ENCODE measurements at places on chromosomes 11 and 22.
A peak's percentile ranks its signal among the peaks of the same experiment; 100 is the strongest.

GRCh38 chr11:130049328-130049771 is 20.3 kb upstream of the APLP2 start:
- no peak for DNase-seq

GRCh38 chr22:17281026-17281425 is 61.8 kb upstream of the ADA2 start:
- DNase-seq, result no peak

GRCh38 chr11:31645747-31646146 is 136.2 kb downstream of the ELP4 start:
- DNase-seq, result peak; percentile 6

DNA sequence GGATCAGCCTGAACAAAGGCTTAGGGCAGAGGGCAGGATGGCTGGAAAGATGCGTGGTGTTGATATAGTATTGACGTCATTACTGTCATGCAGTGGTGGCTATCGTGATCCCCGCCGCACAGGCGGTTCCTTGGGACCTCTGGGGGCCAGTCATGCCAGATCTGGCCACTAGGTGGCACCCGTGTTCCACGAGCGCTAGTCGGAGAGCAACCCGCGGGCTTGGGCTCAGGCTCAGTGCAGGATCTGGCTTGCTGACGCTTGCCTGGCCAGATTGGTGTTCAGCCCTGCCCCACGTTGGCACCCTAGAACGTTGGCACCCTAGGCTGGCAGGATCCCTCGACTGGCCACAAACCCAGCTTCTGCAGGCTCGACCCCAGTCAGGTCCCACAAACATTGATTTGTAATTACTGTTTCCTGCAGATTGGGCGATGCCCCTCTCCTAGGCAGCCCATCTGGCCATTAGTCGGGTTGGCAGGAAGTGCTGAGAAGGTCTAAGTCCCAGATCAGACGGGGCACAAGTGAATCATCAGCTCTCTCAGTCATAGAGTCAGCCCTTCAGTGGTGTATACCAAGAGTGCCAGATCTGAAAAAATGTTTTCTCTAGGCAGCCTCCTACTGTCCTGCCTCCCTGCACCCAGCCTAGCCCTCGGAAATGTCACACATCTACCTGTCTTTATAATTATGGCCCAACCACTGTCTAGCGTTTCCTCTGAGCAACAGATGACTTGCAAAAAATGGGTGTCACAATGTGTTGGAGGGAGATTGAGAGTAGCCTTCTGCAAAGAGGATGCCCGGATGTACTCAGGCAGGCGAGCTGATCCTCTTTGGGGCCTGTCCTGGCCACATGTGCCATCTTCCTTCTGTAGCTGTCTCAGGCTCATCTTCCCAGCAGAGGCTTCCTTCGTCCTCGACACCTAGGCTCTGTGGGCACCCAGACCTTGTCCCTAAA is 315.3 kb downstream of the TMEM135 start:
- peak; percentile 25 for DNase-seq

DNA sequence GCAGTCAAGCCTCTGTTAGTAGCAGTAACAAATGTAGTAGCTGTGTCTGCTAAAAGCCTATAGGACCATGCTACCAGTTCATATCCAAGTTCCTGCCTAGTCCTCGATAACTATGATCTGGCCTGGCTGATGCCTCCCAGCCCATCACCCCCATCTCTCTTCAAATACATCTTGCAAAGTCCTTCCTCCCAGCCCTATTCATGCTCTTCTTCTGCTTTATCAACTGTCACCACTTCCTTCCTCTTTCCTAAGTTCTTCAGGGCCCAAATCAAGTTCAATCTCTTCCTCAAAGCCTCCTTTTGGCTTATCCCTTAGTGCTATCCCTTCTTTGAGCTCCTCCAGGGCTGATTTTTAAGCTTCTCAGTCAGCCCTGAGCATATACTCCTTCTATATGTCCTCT is 150.9 kb upstream of the THY1 start:
- DNase-seq, result no peak

DNA sequence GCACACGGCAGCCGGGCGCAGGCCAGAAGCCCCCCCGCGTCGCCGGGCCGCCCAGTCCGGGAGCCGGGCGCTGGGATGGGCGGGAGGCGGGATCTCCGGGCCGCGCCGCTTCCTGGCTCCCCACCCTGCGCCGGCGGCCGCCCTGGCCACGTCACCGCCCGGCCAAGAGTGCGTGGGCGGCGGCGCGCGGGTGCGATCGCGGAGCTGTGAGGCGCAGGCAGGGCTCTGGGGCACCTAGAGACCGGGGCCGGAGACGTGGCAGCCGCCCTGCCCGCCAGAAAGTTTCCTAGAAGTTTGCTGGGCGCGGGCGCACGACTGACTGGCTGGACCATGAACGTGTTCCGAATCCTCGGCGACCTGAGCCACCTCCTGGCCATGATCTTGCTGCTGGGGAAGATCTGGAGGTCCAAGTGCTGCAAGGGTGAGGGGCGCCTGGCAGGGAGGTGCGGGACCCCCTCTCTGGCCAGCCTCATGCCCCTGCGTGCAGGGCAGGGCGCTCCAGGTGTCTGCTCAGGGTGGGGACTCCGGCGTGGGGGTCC is at the start of gene KDELR3:
KDELR3 (plus strand) TSS at position 193 of the 539 bp plus-strand sequence; CDS start at position 331, 138 bp downstream.
- DNase-seq, result no peak

GRCh38 chr11:20068691-20069090 is 91.6 kb downstream of the DBX1 start:
- no peak for DNase-seq

DNA sequence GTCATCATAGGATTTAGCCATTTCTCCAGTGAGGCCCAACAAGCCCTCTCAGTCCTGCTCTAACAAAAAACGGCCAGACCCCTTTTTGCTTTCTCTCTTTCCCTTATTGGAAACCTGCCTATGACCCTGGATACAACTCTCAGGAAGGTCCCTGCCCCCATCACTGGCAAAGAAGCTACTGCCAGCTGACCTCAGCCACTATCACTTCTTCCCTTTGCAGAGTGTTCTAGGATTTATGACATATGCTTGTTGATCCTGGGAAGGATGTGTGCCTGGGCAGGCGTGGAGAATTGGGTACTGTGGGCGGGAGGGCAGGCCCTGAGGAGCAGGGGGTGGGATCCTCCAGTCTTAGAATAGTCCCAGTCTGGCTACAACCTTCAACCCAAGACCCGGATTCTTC is 7.5 kb downstream of the PGAP2 start:
- no peak for DNase-seq

GRCh38 chr11:62854013-62854824 is 14.8 kb upstream of the WDR74 start:
- DNase-seq, result no peak

- DNase-seq, result no peak
These were observed 527.9 kb upstream of the B3GAT1 start for GRCh38 chr11:134939905-134940304.

- DNase-seq, result no peak
These were observed 104.7 kb downstream of the KIAA1671 start for GRCh38 chr22:25057013-25057881.

DNA sequence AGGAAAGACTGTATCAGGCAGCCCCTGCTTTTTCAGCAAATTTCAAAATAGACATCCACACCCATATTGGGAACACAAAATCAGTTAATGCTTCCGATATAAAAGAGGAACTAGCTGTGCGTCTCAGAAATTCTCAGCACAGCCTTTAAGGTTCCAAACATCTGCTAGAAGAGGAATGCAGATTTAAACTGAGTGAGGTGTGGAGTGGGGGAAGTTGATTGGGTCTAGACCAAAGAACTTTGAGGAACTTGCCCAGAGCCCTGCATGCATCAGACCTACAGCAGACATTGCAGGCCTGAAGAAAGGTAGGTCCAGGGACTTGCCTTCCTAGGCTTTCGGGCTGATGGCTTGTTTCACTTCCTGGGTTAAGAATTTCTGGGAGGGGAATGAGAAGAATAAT is at the start of gene MS4A4A:
MS4A4A (plus strand) TSS at position 255 of the 400 bp plus-strand sequence; CDS start at position 265, 10 bp downstream.
- DNase-seq, result no peak

GRCh38 chr11:116224889-116225200 is 547.9 kb downstream of the BUD13 start:
- no peak for DNase-seq

DNA sequence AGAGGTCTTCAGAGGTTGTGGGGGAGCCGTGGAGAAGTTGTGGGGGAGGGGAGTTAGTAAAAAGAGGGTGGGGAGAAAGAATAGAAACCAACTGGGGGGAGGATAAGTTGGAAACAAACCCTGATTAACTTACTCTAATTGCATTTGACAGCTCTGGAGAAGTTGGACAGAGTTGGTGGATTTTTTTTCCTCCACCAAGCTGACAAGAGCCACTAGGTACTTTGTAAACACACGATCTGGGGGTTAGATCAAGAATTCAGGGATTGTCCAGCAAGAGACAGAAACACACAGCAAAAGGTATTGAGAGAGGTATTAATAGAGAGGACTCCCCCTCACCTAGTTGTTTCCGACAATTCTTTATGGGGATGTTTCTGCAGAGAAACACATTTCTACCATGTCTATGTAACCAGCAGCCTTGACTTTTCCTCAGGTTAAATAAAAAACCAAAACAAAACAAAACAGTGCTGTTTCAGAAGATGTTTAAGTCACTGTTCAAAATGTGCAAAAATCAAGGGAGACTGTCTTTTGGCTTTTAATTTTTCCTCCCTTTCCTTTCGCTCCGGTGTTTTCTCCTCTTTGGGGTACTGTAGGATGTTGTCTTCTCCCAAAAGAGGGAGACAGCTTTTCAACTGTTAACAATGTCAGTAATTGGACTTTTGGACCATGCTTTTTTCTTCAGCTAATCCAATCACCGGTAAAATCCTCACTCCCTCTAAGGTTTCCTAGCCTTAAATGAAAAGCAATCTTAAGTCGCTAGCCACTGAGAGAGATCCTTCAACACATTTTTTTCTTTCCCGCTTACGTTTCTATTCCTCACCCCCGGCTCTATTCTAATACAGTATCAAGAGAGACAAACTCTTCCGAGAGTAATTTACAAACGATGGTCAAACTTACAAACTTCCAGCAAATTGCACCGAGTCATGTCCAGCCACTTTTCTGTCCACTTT is 708 bp downstream of the MAML2 start:
- no peak for DNase-seq

GRCh38 chr11:134554106-134554505 is 142.1 kb upstream of the B3GAT1 start:
- DNase-seq, result no peak

- DNase-seq, result no peak
These were observed 65.5 kb downstream of the RPUSD4 start for GRCh38 chr11:126145954-126146353.

- DNase-seq, result no peak
These were observed 2.3 kb downstream of the CHKA start for GRCh38 chr11:68118706-68119448.

- no peak for DNase-seq
These were observed 9.6 kb upstream of the MOB2 start for GRCh38 chr11:1496091-1496760.

GRCh38 chr11:22454461-22455090 is 116.4 kb downstream of the SLC17A6 start:
- no peak for DNase-seq

DNA sequence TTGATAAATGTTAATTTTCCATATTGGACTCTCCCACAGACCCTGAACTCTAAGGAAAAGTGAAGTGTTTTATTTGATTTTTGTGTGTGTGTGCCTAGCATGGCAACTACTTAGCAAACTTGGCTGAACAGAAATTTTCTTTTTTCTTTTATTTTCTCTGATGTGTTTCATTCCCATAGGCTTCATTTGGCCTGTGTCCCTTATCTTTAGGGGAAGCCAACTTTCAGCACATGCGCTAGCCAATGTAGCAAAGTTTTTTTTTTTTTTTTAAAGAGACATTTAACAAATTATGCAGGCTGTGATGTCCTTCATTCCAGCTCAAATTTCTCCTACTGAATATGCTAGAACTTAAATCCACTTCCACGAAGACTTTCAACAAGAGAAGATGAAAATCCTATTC is 14.2 kb downstream of the TCF20 start:
- DNase-seq, result no peak

DNA sequence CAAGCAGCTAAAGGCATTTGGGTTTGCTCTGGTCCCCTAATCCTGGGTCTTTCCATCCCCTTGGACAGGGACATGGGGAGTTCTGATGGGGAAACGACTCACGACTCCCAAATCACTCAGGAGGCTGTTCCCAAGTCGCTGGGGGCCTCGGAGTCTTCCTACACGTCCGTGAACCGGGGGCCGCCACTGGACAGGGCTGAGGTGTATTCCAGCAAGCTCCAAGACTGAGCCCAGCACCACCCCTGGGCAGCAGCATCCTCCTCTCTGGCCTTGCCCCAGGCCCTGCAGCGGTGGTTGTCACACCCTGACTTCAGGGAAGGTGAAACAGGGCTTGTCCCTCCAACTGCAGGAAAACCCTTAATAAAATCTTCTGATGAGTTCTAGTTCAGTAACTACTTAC is 10.7 kb downstream of the UPK3A start:
- DNase-seq, result no peak

DNA sequence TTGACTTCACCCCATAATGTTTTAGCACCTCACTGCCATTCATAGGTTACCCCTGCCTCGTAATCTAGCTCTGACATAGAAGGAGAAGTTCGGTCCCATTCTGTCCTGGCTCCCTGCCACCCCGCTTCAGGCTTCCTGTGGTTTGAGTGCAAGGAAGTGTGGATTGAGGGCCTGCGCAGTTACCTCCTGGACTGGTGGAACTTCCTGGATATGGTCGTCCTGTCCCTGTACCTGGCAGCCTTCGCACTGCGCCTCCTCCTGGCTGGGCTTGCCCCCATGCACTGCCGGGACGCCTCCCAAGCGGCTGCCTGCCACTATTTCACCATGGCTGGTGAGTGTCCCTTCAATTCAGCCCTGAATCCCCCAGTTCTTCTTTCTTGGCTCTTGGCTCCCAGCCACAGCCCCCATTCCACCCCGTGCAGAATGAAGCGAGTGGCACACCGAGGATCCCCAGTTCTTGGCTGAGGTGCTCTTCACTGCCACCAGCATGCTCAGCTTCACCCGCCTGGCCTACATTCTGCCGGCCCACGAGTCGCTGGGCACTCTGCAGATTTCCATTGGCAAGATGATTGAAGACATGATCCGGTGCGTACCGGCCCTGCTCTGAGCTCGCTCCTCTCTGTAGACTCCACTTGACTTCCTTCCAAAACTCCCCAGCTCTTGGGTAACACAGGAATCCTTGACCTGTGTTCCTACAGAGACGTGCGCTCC is 15.4 kb downstream of the ART5 start:
- no peak for DNase-seq

DNA sequence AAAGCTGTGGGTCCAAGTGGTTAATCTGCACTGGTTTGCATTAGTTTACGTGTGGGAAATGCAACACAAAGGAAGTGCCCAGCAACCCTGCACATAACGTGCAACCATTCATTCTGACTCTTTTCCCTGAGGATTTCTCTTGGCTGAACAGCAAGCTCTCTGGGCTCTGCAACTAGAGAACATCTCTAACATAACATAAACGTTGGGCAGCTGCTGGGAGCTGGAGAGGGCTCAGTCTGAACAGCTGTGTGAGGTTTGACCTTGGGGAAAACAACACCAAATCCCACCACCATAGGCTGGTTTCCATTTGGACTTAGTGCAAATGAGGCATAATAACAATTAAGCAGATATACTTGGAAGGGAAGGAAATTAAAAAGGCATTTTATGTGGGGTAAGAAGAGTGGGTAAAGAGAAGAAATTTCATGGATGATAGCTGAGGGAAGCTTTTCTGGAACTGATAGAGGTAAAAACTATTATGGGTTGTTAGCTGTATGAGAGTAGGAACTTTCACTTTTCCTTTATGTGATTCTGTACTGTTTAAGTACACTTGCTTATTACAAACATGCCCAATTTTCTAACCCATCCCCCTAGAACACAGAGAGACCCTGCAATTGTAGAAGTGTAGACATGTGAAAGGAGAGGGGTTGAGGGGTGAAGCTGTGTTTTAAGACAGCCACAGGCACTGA is 76.2 kb downstream of the SNX19 start:
- peak; percentile 92 for DNase-seq

- DNase-seq, result no peak
These were observed 4.8 kb downstream of the CLCF1 start for GRCh38 chr11:67368621-67369020.
